Esophagus muscularis mucosa (tissue), 4 donors: ENCODE measurements at places on chromosomes 13 and 19. TPM values are rescaled to one million over a fixed set of nuclear protein-coding genes. Genes with fewer than 3 reads are reported as not detected.

SLC15A1 gene
- total RNA-seq, result not detected

DNA sequence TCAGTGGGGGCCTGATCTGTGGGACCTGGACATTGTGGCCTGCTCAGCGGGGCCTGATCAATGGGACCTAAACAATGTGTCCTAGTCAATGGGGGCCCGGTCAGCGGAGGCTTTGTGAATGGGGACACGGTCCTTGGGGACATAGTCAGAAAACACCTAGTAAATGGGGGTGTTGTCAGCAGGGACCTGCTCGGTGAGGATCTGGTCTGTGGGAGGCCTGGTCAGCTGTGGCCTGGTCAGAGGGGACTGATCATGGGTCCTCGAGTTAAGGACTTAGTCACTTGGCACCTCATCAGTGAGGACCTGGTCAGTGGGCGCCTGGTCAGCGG, 44.5 kb upstream of the TPM4 start:
- no peak for DNase-seq

DNA sequence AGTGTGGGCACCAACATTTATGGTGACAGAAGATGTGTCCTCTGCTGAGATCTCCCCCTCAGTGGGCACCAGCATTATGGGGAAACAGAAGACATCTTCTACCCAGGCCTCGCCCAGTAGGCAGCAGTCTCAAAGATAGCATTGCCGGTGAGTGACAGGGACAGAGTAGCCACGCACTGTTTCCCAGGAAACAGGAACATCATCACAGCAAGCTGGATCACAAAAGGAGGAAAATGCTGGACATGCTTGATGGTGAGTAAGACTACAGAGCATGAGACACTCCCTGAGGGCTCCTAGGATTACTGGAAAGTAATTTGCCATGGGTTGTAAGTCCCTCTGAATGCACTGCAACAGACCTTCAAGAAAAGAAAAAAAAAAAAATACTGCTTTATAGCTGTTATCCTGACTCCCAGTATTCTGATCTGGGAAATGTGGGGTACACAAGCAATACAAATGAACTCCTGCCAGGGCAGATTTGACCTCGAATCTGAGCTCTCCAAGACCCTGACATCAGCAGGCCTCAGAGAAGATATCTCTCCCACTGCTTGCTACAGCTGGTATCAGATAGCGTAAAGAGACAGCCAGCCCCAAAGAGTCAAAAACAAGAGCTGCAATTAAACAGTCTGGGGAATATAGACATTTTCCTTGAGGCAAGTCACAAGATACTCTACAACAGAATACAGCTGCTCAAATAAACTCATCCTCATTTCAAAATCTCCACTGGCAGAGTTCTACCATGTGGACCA, 180.4 kb downstream of the RBM26 start:
- DNase-seq, result no peak

DNA sequence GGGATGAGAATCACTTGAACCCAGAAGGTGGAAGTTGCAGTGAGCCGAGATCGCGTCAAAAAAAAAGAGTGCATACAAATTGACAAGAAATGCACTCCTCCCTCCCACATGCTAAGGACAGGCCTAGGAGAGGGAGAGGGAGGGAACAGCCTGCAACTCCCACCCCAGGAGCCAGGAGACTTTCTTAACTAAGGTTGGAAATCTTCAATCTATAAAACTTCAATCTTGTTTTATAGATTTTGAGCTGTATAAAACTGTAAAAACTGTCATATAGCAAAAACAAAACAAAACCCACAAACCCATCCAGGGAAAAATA, 1.3 kb upstream of the SYCN start:
- no peak for DNase-seq

- DNase-seq, result no peak
These were observed 11.9 kb upstream of the SPATA13 start for GRCh38 chr13:24148414-24149235.

- no peak for DNase-seq
These were observed 20.4 kb downstream of the ZNF708 start for GRCh38 chr19:21308773-21309172.

GRCh38 chr13:41931337-41931736, 29.6 kb downstream of the VWA8 start:
- no peak for DNase-seq

- DNase-seq, result no peak
These were observed 112.9 kb downstream of the IRS2 start for GRCh38 chr13:109673477-109673876.

DNA sequence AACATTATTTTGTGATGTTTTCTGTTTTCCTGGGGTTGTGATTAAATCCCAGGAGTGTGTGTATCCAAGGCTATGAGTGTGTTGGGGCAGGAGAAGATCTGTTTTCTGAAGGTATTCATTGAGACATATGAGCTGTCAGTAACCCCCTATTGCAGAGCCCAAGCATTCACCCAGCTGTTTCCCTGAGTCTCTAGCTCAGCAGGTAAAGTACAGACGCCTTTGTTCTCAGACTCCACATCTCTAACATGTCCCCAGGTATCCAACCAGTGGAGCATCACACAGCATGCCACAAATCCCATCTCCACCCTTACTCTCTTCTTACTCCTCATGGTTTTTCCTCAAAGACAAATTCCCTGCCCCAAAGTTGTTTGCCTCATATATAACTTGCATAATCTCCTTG, 213.6 kb downstream of the PCDH20 start:
- no peak for DNase-seq

- DNase-seq, result no peak
These were observed 147.8 kb downstream of the SLITRK6 start for GRCh38 chr13:85651440-85651839.

TBXA2R gene
- total RNA-seq, result 5.4 TPM

C13orf42 gene
- total RNA-seq, result not detected

- DNase-seq, result no peak
These were observed 482.8 kb downstream of the SLITRK5 start for GRCh38 chr13:88154001-88154400.

DNA sequence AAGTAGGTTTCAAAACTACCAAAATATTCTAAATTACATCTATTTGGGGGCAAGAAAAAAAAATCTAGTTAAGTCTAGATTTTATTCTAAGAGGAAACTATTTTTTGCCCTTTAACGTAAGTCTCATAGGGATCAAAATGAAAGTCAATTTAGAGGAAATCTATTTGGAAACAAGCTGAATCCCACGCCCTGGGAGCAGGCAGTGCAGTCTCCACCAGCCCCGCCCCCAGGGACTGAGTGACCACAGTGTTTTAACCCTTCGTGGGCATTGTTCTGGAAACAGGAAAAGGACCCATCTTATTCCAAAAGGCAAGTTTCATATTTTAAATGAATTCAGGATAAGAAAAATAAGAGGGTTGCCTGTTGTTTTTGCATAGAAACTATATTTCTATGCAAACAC, 209.7 kb downstream of the SPRY2 start:
- no peak for DNase-seq

DNA sequence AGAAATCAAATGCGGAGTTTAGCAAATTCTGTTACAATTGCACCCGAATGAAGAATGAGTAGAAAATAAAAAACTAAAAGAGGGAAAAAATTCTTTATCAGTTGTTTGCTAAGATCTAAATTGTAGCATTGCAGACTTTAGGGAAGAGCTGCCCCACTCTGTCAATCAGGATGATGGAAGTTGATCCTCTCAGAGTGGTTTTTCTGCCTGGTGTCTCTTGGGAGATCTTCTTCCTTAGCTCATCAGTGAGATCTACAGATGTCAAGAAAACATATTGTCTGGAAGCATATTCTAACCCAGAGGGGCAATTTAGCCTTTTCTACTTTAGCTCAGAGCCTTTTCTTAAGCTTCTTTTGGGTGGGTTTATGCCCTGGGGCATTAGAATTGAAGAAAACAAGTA, 223.2 kb upstream of the PCDH17 start:
- DNase-seq, result no peak

LMTK3 gene
- 0.17 TPM for total RNA-seq

DNA sequence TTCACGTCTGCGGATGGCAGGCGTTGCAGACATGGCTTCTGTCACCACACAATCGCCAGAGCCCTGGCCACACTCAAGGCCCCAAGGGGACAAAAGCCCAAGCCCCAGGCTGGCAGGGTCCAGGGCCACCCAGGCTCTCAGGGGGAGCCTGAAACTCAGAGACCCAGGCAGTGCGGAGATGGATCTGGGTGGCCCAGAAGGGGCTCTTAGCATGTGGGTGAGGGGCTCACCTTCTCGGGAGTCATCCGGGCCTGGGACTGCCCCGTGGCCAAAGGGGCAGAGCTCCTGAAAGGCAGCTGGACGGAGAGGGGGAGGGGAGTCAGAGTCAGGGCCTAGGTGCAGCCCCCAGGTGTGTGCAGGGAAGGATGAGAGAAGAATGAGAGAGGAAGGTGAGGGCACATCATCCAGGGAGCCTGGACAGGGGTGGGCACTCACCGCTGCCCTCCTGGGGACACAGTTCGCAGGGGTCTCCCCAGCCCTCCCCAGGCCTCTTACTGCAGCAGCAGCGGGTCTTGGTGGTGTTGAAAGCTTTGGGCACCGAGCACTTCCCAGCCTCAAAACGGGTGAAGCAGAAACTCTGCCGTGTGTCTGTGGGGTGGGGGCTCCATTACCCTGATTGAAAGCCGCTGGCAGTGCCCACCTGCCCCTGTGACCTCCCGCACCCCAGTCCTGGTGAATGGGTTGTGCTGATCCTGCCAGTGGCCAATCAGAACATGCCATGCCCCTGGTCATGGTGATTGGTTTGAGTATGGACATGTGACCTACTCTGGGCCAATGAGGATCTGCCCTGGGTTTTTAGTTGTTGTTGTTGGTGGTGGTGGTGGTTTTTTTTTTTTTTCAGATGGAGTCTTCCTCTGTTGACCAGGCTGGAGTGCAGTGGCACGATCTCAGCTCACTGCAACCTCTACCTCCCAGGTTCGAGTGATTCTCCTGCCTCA, 37.4 kb downstream of the CCL25 start:
- DNase-seq, result no peak

LILRA6 gene
- 2.5 TPM for total RNA-seq

ZNF497 gene
- 1.1 TPM for total RNA-seq

- DNase-seq, result no peak
These were observed 629 bp downstream of the IZUMO4 start for GRCh38 chr19:2097203-2097885.

- DNase-seq, result no peak
These were observed 125.1 kb downstream of the NALCN start for GRCh38 chr13:101291206-101291605.

LRRC63 gene
- not detected for total RNA-seq

ZNF382 gene
- 17.2 TPM for total RNA-seq

GRCh38 chr19:54207676-54207982, 7.0 kb downstream of the RPS9 start:
- no peak for DNase-seq

GRCh38 chr19:33640773-33641172, 19.0 kb downstream of the CHST8 start:
- no peak for DNase-seq

ZNF573 gene
- 8.7 TPM for total RNA-seq

URAD gene
- not detected for total RNA-seq

ZFP14 gene
- total RNA-seq, result 4.0 TPM

DNA sequence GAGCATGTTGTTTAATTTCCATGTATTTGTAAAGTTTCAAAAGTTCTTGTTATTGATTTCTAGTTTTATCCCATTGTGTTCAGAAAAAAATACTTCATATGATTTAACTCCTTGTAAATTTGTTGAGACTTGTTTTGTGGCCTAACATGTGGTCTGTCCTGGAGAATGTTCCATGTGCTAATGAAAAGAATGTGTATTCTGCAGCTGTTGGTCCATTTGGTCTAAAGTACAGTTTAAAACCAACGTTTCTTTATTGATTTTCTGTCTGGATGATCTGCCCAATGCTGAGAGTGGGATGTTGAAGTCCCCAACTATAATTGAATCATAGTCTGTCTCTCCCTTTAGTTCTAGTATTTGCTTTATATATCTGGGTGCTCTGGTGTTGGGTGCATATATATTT, 34.9 kb upstream of the TPP2 start:
- DNase-seq, result no peak

CD70 gene
- total RNA-seq, result 0.84 TPM

DNA sequence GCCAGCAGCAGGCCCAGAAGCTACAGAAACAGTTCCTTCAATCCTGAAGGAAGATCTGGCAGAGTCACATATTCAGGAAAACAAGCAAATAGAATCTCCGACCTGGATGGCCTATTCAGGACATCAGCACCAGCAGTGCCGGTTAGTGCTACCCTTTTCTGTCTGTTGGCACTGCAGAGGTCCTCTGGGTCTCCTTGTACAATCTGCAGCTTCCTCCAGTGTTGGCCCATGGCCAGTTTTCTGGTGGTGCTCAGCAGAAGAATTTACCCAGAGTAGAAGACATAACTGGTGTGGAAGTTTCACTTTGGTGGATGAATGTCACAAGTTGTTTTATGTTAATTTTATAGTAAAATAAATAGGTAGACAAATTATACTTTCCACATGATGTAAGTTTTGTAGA, 498.1 kb downstream of the COG6 start:
- no peak for DNase-seq

PTGIR gene
- total RNA-seq, result 5.9 TPM

PLPP2 gene
- 5.5 TPM for total RNA-seq

NRTN gene
- total RNA-seq, result 30.4 TPM

ABCA7 gene
- total RNA-seq, result 8.3 TPM

- DNase-seq, result peak; percentile 91
These were observed 432.3 kb upstream of the TSHZ3 start for GRCh38 chr19:31781542-31781941.
